Esophagus squamous epithelium (tissue), 5 donors: ENCODE measurements at places on chromosomes 7 and 10.

- H3K27ac ChIP-seq, result peak overlapping the region; percentile 93
- no peak overlapping the region for H3K4me3 ChIP-seq
- H3K36me3 ChIP-seq, result peaks cover 2% of the 10 kb centered on the region
- H3K4me1 ChIP-seq, result peaks cover 67% of the 10 kb centered on the region
- H3K27me3 ChIP-seq, result no peaks in the 10 kb centered on the region
Measured at GRCh38 chr10:93461807-93462178, 20.3 kb downstream of the MYOF start.

DNA sequence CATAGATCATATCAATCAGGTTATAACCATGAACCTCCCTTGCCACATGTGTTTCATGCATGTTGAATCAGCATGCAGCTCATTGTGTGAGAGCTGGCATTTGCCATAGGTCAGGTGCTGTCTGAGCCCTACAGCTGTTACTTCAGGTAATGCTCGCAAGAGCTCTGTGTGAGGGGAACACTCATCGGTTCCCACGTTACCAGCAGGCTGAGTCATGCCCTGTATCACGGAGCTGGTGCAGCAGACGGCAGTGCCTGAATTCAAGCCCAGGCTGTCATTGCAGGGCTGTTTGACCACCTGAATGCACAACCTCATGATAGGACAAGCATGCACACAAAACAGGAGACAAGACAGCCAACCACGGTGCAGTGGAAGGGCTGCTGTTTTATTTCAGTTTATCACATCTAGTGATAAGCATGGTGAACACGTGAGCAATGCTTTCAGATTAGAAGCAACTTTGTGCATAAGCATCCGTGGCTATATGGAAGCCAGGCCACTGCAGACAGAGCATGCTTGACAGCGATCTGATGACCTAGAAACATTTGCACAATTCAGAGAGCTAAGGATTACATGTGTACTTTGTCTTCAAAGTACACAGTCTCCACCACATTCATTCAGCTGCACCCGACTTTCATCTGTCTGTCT, 56.4 kb upstream of the PFKP start:
- no peak for DNase-seq
- H3K4me3 ChIP-seq, result no peak overlapping the region
- H3K27me3 ChIP-seq, result no peaks in the 10 kb centered on the region
- H3K27ac ChIP-seq, result no peak overlapping the region

DNA sequence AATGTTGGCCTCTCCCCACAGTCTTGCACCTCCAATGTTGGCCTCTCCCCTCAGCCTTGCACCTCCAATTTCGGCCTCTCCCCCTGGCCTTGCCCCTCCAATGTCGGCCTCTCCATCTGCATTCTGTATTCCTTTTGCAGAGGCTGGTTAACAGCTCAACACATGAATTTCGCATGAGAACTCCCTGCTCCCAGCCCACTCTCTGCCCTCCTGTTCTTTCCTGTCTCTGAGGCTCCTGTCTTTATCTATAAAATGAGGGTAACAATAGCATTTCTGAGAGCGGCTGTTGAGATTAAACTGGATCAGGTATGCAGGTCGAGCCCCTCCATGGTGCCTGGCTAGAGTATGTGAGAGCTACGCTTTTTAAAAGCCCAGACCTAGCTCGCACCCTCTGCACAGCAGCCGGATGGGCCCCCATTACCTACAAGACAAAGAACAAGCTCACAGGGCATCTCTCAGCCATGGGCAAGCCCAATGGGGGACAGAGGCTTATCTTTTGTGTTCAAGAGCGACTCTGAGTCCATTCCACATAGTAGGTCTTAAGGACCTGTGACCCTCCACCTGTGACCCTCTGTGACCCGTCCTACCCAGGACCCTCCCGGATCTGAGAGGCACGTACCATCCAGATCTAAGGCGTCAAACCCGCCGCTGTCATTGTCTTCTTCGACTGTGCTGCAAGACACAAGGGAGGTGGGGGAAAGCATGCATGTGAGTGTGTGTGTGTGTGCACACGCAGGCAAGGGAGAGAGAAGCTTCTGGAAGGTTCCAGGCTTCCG, 82.2 kb upstream of the GNA12 start:
- no peaks in the 10 kb centered on the region for H3K4me1 ChIP-seq
- DNase-seq, result no peak
- H3K27ac ChIP-seq, result no peak overlapping the region
- no peaks in the 10 kb centered on the region for H3K36me3 ChIP-seq
- H3K4me3 ChIP-seq, result no peak overlapping the region

- no peaks in the 10 kb centered on the region for H3K27me3 ChIP-seq
- H3K36me3 ChIP-seq, result no peaks in the 10 kb centered on the region
- no peak overlapping the region for H3K27ac ChIP-seq
- no peak overlapping the region for H3K4me3 ChIP-seq
- H3K4me1 ChIP-seq, result no peaks in the 10 kb centered on the region
- DNase-seq, result no peak
Measured at GRCh38 chr7:79923953-79924352, 210.7 kb upstream of the GNAI1 start.

DNA sequence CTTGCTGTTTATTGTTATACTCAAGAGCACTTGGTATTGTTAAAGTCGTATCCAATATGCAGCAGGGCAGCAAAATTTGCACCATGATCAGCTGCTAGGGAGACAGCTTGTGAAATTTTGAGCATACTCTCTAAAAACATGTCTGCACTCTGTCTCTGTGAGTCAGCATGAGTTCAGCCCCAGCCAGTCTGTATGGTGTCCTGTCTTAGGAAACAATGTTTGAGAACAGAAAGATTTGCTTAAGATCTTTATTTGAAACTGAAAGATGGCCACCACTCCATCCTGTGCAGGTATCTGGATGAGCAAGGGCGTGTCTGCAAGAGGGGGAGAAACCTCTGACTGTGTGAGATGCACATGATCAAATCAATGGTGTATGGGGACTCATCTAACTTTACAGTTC, 97.1 kb downstream of the GNAI1 start:
- H3K27me3 ChIP-seq, result no peaks in the 10 kb centered on the region
- DNase-seq, result no peak
- H3K4me1 ChIP-seq, result no peaks in the 10 kb centered on the region
- no peak overlapping the region for H3K4me3 ChIP-seq
- no peak overlapping the region for H3K27ac ChIP-seq
- H3K36me3 ChIP-seq, result no peaks in the 10 kb centered on the region

GRCh38 chr10:23055424-23056185, 39.8 kb upstream of the MSRB2 start:
- H3K27me3 ChIP-seq, result peaks cover 7% of the 10 kb centered on the region
- no peak overlapping the region for H3K4me3 ChIP-seq
- no peak overlapping the region for H3K27ac ChIP-seq

- H3K4me3 ChIP-seq, result no peak overlapping the region
- no peaks in the 10 kb centered on the region for H3K27me3 ChIP-seq
- H3K27ac ChIP-seq, result no peak overlapping the region
- no peaks in the 10 kb centered on the region for H3K4me1 ChIP-seq
- DNase-seq, result no peak
- no peaks in the 10 kb centered on the region for H3K36me3 ChIP-seq
Measured at GRCh38 chr7:91064938-91065337, 199.3 kb upstream of the FZD1 start.

DNA sequence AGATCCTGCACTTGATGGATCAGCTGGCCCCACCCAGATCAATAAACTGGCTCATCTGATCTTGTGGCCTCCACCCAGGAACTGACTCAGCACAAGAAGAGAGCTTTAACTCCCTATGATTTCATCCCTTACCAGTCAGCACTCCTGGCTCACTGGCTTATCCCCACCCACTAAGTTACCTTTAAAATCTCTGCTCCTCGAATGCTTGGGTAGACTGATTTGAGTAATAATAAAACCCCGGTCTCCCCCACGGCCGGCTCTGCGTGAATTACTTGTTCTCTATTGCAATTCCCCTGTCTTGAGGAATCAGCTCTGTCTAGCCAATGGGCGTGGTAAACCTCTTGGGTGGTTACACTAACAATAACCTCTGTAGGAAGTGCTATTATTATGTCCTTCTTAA, 83.7 kb downstream of the MBL2 start:
- H3K27ac ChIP-seq, result no peak overlapping the region
- H3K27me3 ChIP-seq, result no peaks in the 10 kb centered on the region
- no peak overlapping the region for H3K4me3 ChIP-seq
- H3K4me1 ChIP-seq, result no peaks in the 10 kb centered on the region

GRCh38 chr7:80207501-80207900, 72.9 kb downstream of the GNAI1 start:
- H3K4me3 ChIP-seq, result no peak overlapping the region
- H3K36me3 ChIP-seq, result no peaks in the 10 kb centered on the region
- H3K27ac ChIP-seq, result no peak overlapping the region
- no peak for DNase-seq
- H3K4me1 ChIP-seq, result peaks cover 4% of the 10 kb centered on the region

- H3K4me3 ChIP-seq, result no peak overlapping the region
- no peak overlapping the region for H3K27ac ChIP-seq
- H3K4me1 ChIP-seq, result no peaks in the 10 kb centered on the region
- H3K27me3 ChIP-seq, result peaks cover 13% of the 10 kb centered on the region
Measured at GRCh38 chr10:27410153-27410552, 94.0 kb upstream of the RAB18 start.

DNA sequence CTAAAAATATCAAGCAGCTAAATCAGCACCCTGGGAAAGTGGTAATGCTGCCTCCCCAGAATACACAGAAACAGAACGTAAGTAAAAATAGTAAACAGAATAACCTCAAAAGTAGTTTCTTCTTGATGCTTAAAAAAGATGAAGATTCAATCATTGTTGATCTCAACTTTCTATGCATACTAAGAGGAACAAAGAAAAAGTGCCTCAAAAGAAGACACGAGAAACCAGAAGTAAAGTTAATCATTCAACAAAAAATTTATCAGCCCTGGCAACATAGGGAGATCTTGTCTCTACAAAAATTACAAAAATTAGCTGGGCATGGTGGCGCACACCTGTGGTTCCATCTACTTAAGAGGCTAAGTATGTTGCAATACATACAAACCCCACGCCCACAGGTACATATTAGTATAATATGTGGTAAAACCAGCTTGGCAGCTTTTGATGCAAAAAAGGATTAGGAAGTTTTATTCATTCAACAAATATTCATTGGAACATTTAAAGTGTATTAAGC, 153.7 kb downstream of the NRBF2 start:
- H3K36me3 ChIP-seq, result no peaks in the 10 kb centered on the region
- no peak overlapping the region for H3K27ac ChIP-seq
- no peaks in the 10 kb centered on the region for H3K4me1 ChIP-seq
- no peaks in the 10 kb centered on the region for H3K27me3 ChIP-seq
- DNase-seq, result no peak

DNA sequence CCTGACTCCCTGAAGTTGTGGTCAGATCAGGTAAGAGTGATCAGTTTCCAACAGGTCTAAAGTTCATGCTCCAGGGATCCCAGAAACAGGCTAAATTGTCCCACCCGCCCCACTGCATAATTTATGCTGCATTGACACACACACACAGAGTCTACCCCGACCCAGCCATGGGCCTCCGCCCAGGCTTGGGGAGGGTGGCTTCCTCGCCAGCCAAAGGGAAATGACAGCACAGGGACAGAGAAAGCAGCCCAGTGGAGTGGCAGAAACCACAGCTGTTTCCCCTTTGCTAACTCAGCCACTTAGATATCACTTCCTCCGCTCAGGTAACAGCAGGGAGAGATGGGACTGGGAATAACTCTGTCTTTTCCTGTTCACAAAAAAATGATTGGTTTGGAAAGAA, 9.4 kb downstream of the SH3PXD2A start:
- DNase-seq, result no peak
- no peak overlapping the region for H3K4me3 ChIP-seq
- H3K27me3 ChIP-seq, result no peaks in the 10 kb centered on the region
- no peaks in the 10 kb centered on the region for H3K36me3 ChIP-seq

- DNase-seq, result no peak
- no peak overlapping the region for H3K4me3 ChIP-seq
- no peaks in the 10 kb centered on the region for H3K36me3 ChIP-seq
- no peaks in the 10 kb centered on the region for H3K4me1 ChIP-seq
- no peak overlapping the region for H3K27ac ChIP-seq
Measured at GRCh38 chr10:17146892-17147291, 17.3 kb upstream of the CUBN start.

GRCh38 chr7:48305661-48306060, 134.4 kb downstream of the ABCA13 start:
- no peak for DNase-seq
- H3K4me3 ChIP-seq, result no peak overlapping the region
- no peaks in the 10 kb centered on the region for H3K27me3 ChIP-seq
- no peak overlapping the region for H3K27ac ChIP-seq
- H3K4me1 ChIP-seq, result no peaks in the 10 kb centered on the region
- no peaks in the 10 kb centered on the region for H3K36me3 ChIP-seq

- no peaks in the 10 kb centered on the region for H3K36me3 ChIP-seq
- DNase-seq, result no peak
- no peak overlapping the region for H3K27ac ChIP-seq
- H3K4me1 ChIP-seq, result no peaks in the 10 kb centered on the region
Measured at GRCh38 chr7:41063116-41063515, 639.8 kb downstream of the INHBA start.

- H3K4me1 ChIP-seq, result no peaks in the 10 kb centered on the region
- no peaks in the 10 kb centered on the region for H3K27me3 ChIP-seq
Measured at GRCh38 chr10:115657161-115657860, 564.1 kb downstream of the ATRNL1 start.

GRCh38 chr7:20799566-20800366, 13.1 kb upstream of the SP8 start:
- H3K27me3 ChIP-seq, result peaks cover 24% of the 10 kb centered on the region
- DNase-seq, result no peak
- no peak overlapping the region for H3K4me3 ChIP-seq
- H3K27ac ChIP-seq, result no peak overlapping the region
- H3K36me3 ChIP-seq, result no peaks in the 10 kb centered on the region

- H3K36me3 ChIP-seq, result no peaks in the 10 kb centered on the region
- no peak overlapping the region for H3K4me3 ChIP-seq
- DNase-seq, result no peak
Measured at GRCh38 chr10:103544657-103545310, 51.3 kb downstream of the NEURL1 start.

DNA sequence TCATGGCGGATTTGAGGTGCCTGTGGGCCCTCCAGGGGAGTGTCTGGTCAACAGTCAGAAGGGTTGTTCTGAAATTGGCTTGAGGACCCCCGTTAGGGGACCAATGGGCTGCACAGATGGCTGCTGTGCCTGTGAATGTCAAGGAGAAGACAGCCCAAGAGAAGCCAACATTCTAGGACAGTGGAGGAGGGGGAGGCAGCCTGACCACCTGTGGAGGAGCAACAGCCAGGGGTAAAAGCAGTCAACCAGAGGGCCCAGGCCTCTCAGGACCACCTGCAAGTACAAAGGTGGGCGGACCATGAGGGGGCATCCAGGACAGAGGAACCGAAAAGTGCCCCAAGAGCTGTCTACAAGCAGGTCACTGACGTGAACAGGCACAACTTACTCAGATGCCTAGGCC, 76.6 kb downstream of the VSTM4 start:
- no peak overlapping the region for H3K4me3 ChIP-seq
- H3K27ac ChIP-seq, result no peak overlapping the region
- no peak for DNase-seq
- H3K27me3 ChIP-seq, result no peaks in the 10 kb centered on the region
- H3K4me1 ChIP-seq, result no peaks in the 10 kb centered on the region
- H3K36me3 ChIP-seq, result no peaks in the 10 kb centered on the region

DNA sequence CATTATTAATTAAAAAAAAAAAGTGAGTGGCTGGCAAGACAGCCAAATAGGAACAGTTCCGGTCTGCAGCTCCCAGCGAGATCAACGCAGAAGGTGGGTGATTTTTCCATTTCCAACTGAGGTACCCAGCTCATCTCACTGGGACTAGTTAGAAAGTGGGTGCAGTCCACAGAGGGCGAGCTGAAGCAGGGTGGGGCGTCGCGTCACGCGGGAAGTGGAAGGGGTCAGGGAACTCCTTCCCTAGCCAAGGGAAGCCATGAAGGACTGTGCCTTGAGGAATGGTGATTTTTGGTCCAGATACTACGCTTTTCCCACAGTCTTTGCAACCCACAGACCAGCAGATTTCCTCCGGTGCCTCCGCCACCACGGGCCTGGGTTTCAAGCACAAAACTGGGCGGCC, 133.7 kb downstream of the SNX13 start:
- no peaks in the 10 kb centered on the region for H3K27me3 ChIP-seq
- no peak overlapping the region for H3K4me3 ChIP-seq
- H3K27ac ChIP-seq, result no peak overlapping the region
- no peaks in the 10 kb centered on the region for H3K4me1 ChIP-seq
